Sigmoid colon (tissue), 7 donors: ENCODE measurements at places on chromosomes 3 and 15.

DNA sequence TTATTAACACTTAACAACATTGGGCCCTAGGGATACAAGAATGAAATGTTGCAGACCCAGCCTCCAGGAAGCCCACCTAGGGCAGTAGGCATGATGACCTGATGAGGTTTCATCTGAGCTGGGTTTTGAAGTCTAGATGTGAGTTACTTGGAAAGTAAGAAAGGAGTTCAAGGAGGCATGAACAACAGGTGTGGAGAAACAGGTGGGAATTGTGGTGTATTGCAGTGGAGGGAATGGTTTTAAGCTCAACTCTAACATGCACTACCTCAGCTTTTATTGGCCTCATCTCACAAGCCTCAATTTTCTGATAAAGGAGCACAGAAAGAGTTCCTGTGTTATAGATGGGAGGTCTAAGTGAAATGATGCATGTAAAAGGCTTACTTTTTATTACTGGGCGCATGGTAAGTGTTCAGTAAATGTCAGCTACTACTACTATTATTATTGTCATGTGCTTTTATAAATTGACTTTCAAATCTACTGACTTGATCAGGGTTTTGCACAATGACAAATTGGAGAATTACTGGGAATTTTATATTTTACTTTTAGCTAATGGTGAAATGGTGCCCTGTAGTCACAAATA lies 19.3 kb downstream of the SCAANT1 start:
- no peaks in the 10 kb centered on the region for H3K27me3 ChIP-seq
- H3K4me3 ChIP-seq: no peak overlapping the region
- H3K36me3 ChIP-seq: no peaks in the 10 kb centered on the region
- no peak for DNase-seq

DNA sequence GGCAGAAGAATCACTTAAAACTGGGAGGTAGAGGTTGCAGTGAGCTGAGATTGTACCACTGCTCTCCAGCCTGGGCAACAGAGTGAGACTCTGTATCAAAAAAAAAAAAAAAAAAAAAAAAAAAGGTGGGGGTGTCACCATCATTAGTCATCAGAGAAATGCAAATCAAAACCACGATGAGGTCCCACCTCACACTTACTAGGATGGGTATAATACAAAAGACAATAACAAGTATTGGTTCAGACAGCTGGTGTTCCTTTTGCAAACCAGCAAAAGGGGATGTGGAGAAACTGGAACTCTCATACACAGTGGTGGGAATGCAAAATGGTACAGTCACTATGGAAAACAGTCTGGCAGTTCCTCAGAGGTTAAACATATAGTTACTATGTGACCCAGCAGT lies 78.7 kb upstream of the TSC22D2 start:
- H3K4me3 ChIP-seq: no peak overlapping the region
- no peaks in the 10 kb centered on the region for H3K27me3 ChIP-seq
- no peak for DNase-seq
- H3K36me3 ChIP-seq: no peaks in the 10 kb centered on the region
- no peak overlapping the region for H3K27ac ChIP-seq
- no peaks in the 10 kb centered on the region for H3K4me1 ChIP-seq

- no peak overlapping the region for H3K4me3 ChIP-seq
- no peaks in the 10 kb centered on the region for H3K27me3 ChIP-seq
- no peak overlapping the region for H3K27ac ChIP-seq
- no peaks in the 10 kb centered on the region for H3K36me3 ChIP-seq
- no peak for DNase-seq
- no peaks in the 10 kb centered on the region for H3K4me1 ChIP-seq
Observed at GRCh38 chr15:29665444-29666003, 156.7 kb downstream of the TJP1 start.

DNA sequence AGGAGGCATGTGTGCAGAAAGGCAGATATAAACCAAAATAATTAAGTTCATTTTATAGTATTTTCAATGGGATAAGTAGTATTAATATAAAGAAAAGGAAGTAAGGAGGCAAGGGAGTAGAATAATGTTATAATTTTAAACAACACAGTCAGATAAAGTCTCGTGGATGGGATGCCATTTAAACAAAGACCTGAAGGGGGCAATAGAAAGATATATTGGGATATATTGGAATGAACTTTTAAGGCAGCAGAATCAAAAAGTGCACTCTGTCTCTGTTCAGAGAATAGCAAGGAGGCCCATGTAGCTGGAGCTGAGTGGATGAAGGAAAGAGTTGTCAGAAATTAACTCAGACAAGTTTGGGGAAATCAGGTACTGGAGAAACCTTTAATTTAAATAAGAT lies 158.7 kb downstream of the CGGBP1 start:
- no peaks in the 10 kb centered on the region for H3K4me1 ChIP-seq
- no peaks in the 10 kb centered on the region for H3K27me3 ChIP-seq
- no peak overlapping the region for H3K4me3 ChIP-seq
- H3K27ac ChIP-seq: no peak overlapping the region
- H3K36me3 ChIP-seq: no peaks in the 10 kb centered on the region

- no peaks in the 10 kb centered on the region for H3K27me3 ChIP-seq
- no peak overlapping the region for H3K27ac ChIP-seq
- H3K36me3 ChIP-seq: peaks cover 46% of the 10 kb centered on the region
- H3K4me1 ChIP-seq: no peaks in the 10 kb centered on the region
Observed at GRCh38 chr15:61853195-61853594, 207.1 kb downstream of the VPS13C start.
